ENCODE measurements at places on chromosomes 16 and 17. TPM values are rescaled to one million over a fixed set of nuclear protein-coding genes. Genes with fewer than 3 reads are reported as not detected.
A peak's percentile ranks its signal among the peaks of the same experiment; 100 is the strongest.

The NOMO2 gene
- 95.6 TPM for polyA plus RNA-seq

The CASKIN1 gene
- 1.4 TPM for polyA plus RNA-seq

The CCR7 gene
- polyA plus RNA-seq, result 0.41 TPM

The ALOX12B gene
- not detected for polyA plus RNA-seq

The TMEM238L gene
- polyA plus RNA-seq, result not detected

The GSDMA gene
- polyA plus RNA-seq, result not detected

DNA sequence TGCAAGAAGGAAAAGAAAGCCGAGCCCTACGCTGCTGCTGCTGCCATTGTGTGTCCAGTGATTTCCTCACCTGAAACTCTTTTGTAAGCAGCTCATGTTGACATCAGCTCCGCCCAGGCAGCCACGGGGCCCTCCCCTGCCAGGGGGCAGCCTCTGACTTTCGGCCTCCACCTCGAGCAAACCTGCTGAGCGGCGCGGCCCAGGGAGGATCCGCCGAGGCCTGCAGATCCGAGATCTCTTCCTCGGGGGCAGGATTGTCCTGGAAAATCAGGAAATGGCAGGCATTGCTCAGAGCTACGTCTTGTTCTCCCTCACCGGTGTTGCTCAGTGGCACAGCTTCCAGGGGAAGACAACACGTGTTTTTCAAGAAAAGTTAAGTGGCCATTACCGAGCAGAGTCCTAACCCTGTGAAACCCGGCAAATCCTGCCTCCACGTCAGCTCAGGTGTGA lies 35.6 kb upstream of the ZNF750 start:
- no peak for DNase-seq

DNA sequence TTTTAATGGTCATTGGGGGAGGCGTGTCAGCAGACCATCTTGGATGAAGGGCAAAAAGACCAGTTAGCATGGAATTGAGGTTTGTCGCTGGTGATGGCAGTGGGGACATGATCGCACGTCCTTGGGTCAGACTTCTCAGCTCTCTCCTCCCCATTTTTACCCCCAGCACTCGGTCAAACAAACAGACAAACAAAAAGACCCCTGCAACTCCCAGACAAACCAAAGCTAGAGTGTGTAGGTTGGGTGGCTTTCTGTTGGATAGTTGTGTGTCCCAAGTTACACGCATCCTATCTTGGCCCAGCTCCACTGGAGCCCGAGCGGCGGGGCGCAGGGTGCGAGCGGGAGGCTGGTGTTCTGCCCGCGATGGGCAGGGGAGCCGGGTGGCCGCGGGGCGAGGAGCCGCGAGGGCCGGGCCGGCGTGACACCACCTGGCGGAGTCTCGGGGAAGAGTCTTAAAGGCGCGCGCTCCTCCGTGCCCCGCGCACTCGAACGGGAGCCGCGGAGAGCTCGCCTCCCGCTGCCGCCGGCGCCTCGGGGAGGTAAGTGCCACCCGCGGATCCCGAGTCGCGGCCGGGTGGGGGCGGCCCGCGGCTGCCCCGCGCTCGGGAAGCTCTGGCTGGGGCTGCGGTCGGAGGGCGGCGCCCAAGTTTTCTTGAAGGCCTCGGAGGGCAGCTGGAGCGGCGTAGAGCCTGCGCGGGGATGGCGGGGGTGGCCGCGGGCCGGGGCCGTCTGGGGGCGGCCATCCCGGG lies 18.5 kb upstream of the NTN1 start:
- DNase-seq, result peak; percentile 76

DNA sequence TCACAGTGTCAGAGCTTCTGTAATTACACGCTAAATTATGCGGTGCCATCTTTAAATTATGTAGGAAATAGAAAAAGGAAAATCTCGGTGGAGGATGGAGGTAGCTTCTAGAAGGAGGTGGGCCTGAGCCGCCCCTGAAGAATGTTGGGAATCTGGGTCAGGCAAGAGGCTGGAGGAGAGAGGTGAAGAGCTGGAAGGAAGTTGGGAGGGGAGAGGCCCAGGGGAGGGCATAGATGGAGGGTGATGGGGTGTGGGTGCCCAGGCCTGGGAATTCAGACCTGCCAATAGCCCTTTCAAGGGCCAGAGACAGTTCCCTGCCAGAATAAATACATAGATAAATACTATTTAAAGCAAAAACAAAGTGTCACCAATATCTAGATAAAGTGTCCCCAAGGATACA lies 415.0 kb upstream of the HSBP1 start:
- DNase-seq, result no peak

DNA sequence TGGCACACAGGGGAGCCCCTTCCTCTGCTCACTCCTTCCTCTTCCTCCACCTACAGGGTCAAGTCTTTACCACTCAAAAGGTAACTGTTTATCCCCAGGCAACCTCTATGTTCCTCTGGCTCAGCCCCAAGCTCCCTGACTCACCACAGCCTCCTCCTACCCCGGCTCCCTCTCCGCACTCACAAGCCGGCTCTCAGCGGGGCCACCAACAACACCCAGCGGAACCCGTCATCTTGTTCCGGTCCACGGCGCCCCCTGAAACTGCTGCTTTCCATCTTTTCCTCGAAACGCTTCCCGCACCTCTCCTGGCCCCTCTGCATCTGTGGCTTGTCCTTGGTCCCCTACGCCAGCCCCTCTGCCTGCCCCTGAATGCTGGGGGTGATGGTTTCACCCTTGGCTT lies 58.4 kb downstream of the NXN start:
- no peak for DNase-seq

DNA sequence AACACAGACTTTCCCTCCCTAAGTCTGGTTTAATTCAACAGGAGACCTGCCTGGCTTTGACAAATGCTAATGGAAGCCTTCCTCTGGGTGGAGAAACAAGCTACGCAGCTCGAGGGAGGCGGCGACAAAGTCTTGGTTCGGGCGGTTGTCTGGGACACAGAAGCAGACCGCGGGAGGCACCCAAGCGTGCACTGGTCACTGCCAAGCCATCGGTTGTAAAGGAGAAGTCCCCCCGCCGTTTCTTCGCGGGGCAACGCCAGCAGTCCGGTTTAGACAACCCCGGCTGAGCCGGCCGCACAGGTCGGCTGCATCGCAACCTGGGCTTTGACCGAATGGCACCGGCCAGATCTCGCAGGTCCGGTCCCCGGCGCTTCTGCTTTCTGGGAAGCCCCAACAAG lies 586 bp downstream of the GLYR1 start:
- peak; percentile 60 for DNase-seq

DNA sequence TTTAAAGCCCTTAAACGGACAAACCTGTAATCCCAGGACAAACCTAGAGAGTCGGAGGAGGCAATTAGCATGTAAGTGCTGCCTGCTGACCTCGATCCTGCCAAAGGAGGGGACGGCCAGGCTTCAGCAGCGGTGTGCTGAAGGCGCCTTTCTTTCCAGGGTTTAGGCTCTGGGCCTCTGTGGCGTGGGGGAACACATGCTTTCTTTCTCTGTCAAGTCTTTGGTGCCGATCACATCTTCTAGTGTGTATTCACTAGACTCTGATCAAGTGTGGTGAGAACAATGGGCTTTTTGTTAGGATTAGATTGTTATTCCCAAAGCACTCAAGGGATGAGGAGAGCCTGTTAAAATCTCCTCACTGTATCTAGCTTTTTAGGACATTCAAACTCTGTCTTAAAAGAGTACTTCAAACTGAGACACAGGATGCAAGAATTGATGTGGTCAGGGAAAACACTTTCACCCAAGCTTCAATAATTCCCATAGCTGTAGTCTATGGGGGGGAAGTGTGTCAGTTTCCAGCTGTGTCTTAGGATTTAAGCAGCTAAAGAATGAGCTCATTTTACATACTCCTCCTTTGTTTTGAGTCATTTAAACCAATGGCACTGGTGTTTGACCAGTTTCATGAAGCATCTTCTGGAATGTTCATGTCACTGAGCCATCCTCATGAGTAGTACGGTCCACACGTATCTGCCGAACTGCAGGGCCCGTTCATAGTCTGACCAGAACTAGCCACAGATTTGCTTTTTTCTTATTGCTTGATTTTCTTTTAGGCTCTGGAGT lies 51.2 kb downstream of the RPA1 start:
- DNase-seq, result no peak

GRCh38 chr16:23423496-23424049 lies 29.4 kb downstream of the COG7 start:
- peak; percentile 88 for DNase-seq

DNA sequence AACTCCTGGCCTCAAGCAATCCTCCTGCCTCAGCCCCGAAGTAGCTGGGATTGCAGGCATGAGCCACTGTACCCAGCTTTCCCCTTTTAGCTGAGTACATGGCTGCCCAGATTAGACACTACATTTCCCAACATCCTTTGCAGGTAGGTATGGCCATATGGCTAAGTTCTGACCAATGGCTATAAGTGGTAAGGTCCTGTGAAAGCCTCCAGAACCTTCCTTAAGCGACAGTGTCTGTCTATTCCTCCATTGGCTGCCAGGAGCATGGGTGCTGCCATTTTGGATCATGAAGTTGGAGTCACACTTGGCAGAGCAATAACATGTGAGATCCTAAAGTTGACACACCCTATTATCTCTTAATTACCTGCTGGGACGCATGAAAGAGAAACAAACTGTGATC lies 24.4 kb upstream of the CRHR1 start:
- no peak for DNase-seq

DNA sequence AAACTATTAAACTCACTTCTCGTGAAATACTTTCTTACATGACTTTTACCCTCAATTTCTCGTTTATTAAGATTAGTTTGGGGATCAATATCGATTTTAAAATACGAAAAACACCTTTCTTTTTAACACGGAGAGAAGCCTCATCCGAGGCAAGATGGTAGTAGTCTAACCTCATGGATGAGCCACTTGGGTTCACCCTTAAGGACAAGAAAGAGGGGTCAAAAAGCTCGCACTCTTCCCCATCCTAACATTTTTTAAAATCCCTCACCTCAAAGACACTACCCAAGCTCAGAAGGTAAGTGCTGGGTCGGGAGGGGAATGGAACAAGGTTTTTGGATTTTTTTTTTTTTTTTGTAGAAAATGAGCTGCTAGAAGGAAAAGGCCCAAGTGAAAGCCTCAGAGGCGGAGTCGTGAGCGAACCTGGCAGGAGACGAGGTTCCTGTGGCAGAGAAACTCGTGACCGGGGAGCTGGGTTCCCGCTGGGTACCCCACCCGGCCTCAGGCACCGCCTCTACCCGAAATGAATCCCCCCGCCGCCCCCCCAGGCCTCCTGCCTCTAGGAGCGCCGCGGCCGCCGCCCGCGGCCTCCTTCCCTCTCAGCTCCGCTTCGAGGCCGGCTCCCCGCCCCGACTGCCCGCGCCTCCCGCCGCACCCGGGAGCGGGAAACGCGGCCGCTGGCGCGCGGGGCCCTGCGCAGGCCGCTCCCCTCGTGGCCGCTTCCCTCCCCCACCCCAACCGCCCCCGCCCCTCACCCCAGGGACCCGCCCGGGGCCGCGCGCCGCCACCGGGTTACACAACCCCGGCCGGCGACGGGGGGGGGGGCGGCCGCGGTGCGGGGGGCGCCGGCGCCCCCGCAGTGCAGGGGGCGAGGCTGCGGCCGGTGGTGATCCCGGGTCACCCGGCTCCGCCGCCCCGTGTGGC lies 1.6 kb downstream of the NUFIP2 start:
- DNase-seq, result peak; percentile 62

All from muscle of back (tissue), 13 donors.